ENCODE measurements at places on chromosomes 16 and 17.

DNA sequence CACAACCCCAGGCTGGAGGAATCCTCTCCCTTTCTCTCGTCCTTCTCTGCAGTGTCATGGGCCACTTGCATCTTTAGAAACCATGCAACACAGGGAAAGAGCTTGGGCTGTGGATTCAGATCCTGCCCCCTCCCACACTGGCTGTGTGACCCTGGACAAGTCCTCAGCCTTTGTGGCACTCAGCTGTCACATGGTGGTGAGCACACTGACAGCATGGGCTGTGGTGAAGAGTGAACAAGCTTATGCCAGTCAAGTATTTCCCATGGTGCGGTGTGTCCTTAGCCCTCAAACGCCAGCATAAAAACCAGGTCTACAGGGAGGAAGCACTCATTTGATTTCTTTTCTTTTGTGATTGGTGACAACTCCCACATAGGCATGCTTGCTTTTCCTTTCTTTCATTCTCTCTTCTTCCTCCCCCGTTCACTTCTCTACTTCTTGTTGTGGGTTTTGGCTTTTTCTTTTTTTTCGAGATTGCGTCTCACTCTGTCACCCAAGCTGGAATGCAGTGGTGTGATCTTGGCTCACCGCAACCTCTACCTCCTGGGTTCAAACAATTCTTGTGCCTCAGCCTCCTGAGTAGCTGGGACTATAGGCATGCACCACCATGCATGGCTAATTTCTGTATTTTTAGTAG lies 314.2 kb downstream of the CPPED1 start:
- no peak for DNase-seq

GRCh38 chr17:73757420-73757819 lies 113.2 kb upstream of the SDK2 start:
- no peak for DNase-seq

DNA sequence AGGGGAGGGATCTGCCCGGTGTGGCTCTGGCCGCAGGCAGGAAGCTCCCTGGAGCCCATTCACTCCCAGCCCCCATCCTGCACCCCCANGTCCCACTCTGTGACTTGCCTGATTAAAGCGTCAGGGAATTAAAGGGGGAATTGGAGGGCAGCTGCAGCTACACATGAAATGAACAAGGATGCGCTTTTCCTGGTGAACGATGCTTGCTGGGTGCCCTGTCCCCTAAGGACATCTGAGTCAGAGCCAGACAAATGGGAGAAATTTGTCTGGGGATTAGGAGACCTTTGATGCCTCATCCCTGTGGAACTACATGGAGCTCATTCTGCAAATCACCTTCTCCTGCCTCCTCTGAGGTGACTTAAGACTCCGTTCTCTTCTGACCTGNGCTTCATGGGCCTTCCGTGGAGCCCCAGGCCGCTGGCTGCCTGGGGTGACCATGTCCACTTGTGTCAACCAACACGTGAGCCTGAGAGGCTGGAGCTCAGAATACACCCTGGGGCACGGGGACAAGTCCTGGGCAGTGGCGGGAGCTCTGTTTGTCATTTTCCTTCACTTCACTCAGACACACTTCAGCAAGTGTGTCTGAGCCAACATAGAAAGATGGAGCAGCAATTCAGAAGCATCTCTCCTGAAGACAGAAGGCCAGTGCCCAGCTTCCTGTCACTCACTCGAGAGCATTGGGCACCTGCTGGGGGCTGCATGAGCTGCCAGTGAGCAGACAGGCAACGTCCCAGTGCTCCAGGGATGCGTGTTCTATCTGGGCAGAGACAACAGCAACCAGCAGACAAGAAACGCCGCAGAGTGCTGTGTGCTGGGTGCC lies 54.1 kb downstream of the METRNL start:
- no peak for DNase-seq

DNA sequence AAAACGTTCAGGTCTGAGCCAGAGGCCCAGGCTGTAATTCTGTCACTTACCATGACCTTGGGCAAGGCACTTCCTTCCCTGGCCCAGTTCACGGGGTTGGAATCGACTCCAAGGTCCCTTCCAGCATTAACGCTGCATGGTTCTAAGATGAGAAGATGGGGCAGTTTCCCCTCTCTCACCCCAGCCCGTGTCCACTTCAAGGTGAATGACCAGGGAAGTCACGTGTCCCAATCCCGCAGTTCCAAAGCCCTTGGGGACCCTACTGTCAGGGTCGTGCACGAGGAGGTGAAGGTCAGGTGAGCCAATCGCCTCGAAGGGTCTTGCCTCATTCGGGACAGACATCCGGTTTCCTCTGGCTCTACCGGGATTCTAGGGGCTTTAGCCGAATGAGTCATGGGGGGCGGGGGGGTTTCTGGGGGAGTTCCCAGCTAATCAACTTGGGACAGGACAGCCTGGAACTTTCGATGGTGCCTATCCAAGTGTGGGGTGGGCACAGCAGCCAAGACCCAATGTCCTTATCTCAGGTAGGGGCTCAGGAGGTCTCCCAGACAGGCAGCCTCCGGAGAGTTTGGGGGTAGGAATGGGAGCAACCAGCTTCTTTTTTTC lies 762 bp upstream of the CSF3 start:
- no peak for DNase-seq

DNA sequence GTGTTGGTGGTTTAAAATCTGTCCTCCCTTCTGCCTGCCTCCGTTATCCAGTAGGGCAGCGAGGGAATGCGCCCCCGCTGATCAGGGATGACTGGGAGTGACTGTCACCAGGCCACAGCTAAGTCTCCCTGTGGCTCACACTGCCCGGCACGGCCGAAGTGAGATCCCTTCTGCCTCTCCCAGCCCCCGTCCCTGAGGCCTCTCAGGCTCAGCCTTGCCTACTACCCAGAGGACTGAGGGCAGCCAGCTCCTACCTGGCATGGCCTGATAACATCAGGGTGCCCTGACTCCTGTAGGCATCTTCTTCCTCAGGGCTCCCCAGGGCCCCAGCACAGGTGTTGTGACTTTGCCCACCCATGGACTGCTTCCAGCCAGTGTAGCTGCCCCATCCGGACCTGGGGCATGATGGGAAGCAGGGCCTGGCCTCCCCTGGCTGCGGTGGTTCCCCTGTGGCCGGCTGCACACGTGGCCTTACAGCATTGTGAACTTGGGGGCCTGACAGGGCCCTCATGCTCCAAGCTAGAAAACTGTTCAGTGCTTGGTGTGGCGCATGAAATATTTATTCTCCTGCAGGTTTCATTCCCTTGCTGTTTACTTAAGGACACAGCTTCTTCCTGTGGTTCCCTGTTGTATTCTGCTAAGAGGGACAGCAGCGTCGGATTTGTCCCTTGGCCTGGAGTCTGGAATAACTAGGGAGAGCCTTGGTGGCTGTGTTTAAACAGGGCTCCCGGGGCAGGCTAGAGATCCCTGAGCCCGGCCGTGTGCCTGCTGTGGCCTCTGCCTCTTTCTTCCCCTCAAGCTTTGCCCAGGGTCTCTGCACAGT lies 30.0 kb downstream of the GINS2 start:
- no peak for DNase-seq

GRCh38 chr16:84537491-84538151 lies 33.2 kb upstream of the MEAK7 start:
- no peak for DNase-seq

DNA sequence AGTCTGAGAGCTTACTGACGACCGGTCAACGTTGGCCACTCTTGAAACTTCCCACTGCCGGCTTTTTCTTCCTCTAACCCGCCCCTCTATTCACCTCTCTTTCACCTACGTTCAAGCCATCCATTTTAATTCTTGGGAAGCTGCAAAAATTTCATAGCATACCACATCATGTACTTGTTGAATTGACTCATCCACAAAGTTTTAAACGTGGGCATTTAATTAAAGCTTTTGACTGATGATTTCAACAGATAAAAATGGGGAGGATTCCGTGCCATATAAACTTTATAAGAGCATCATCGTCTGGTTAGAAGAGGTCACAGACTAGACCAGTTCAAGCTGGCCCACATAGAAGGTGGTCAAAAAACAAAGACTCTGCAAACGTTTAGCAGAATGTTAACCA lies 22.5 kb downstream of the VPS53 start:
- DNase-seq: no peak

- DNase-seq: no peak
Measured at GRCh38 chr17:12472252-12473173, 193.2 kb upstream of the MYOCD start.

GRCh38 chr17:80868022-80868609 lies 123.5 kb upstream of the CHMP6 start:
- DNase-seq: no peak

- DNase-seq: no peak
Measured at GRCh38 chr17:17792551-17793377, 44.0 kb downstream of the SREBF1 start.

DNA sequence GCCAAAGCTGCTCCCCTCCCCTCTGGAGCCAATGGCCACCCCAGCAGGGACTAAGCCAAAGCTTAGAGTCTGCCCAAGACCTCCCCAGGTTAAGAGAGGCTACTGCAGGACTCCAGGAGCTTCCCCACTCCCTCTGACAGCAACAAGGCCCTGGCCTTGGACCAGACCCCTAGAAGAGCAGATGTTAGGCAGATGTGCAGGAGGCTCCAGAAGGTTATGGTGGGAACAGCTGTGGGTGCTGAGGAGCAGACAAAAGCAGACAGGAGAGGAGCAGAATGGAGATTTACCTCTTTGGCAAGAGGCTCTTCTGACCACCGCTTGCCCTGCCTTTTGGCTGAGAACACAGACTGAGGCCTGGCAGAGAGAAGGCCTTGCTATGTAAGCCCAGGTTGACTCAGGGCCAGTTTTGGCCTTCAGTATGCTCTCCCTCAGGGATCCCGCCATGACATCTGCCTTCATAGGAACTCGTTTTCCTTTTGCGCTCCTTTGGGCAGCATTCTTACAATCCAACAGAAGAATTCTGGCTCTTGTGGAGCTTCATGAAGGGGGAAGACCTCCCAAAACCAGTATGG lies 113.0 kb downstream of the RBFOX3 start:
- no peak for DNase-seq

- DNase-seq: no peak
Measured at GRCh38 chr17:71247441-71248015, 873.3 kb upstream of the SOX9 start.

- no peak for DNase-seq
Measured at GRCh38 chr17:42378959-42379594, 9.2 kb downstream of the STAT3 start.

GRCh38 chr16:24430954-24431760 lies 108.2 kb upstream of the RBBP6 start:
- DNase-seq: no peak

GRCh38 chr17:27366437-27366836 lies 72.5 kb downstream of the WSB1 start:
- DNase-seq: no peak

DNA sequence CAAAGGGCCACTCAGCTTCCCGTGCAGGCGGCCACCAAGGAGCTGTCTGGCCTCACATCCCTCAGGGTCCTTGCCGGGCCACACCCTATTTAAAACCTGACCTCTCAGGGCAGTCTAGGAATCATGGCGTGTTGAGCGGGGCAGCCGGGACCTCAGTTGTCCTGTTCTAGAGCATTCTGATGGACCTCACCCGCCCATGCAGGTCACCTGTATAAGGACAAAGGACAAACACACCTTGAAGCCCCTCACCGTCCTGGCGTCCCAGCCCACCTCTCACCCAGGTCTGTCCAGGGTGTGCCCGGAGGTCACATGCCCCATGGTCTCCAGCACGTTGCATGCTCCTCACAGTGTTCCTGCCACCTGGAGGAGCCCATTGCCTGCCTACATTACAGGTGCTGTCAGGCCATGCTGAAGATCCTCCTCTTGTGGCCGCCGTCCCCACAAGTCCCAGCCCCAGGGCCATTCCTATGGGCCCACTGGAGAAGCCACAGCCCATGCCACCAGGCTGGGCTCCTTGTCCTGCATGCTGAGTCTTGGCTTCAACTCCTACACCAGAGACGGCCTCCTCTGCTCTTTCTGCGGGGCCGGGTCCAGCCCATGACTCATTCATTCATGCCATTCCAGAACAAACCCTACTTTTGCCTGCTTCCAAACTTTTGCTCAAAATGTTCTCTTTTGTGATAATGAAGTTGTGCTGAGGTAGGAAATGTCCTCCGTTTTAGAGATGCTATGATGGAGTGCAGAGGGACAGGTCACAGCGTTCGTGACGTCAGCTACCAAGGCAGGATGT lies 46.3 kb downstream of the PEMT start:
- no peak for DNase-seq

- peak; percentile 57 for DNase-seq
Measured at GRCh38 chr17:62807812-62808575, at the start of gene MARCHF10. MARCHF10 (minus strand) TSS chr17:62808314; CDS start chr17:62801735, 6,579 bp downstream.

- DNase-seq: no peak
Measured at GRCh38 chr16:88837806-88838205, 18.9 kb downstream of the GALNS start.

DNA sequence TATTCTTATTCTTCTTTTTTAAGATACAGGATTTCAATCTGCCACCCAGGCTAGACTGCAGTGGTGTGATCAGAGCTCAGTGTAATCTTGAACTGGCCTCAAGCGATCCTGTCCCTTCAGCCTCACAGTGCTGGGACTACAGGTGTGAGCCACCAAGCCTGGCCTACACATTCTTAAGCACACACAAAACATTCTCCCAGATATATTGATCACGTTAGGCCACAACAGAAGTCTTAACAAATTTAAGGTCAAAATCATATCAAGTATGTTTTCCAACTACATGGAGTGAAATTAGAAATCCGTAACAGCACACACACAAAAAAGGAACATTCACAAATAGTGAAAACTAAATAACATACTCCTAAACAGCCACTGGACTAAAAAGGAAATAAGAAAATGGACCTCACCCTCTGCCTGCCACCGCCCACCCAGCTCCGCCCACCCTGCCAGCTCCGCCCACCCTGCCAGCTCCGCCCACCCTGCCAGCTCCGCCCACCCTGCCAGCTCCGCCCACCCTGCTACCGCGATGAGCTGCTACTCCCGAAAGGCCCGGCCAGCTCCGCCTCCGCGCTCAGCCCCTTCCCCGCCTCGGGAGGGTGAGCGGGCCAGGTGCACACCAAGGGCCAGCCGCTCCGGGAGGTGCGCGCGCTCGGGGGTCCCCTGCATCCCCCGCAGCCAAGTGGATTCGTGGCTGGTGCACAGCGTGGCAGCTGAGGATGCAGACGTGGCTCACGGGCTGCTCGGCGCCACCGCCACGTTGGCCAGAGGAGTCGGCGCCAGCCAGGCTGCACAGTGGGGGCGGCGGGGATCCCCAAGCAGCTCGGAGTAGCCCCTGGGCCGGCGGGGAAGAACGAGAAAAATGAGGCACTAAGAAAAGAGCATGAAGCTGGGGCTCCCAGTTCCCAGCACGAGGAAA lies 41.2 kb downstream of the C16orf87 start:
- DNase-seq: peak; percentile 77

DNA sequence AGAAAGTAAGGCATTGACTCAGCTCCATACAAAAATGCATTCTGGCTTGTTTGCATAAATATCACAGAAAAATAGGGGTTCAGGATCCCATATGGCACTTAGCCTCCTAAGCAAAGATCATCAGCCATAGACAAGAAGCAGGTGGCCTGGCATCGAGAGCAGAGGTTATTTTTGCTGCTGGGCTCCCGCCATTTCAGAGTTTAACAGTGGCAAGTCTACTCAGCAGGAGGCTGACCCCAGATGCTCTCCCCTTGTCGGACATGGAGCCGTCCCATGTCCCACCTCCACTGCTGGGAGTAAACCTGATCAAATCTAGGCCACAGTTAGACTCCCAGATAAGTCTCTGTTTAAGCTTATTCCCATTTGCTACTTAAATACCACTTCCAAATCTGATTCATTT lies 269.1 kb downstream of the FTO start:
- DNase-seq: no peak

Measured in stimulated activated CD4-positive, alpha-beta T cell treated with anti-CD3 and anti-CD28 coated beads, Interleukin-2, amount 100 ng/mL, for 24 hours (primary cell).